Activated CD8-positive, alpha-beta T cell treated with anti-CD3 and anti-CD28 coated beads for 36 hours (primary cell): ENCODE measurements at places on chromosomes 4 and X. TPM values are rescaled to one million over a fixed set of nuclear protein-coding genes. Genes with fewer than 3 reads are reported as not detected.

DNA sequence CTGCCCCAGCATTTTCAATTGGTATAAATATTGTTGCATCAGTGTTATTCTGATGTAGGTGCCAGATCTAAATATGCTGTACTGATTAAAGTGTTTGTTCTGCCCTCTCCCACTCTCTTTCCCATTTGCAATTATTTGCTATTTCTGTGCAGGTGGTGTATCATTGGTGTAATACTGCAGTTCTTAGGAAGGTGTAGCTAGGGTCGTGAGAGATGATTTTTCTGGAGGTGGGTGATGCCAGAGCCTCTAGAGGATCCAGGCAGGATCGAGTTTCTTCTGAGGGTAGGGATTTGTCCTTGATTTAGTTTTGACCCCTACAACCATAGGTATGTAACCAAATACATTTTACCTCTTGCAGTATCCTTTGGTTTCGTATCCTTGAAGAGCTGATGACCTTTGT is 1.9 kb downstream of the SMAD1 start:
- H3K36me3 ChIP-seq, result no peaks in the 10 kb centered on the region
- H3K4me1 ChIP-seq, result peaks cover 11% of the 10 kb centered on the region
- H3K27ac ChIP-seq, result no peak overlapping the region
- no peak for DNase-seq
- no peak overlapping the region for H3K4me3 ChIP-seq

Gene SMIM31
- not detected for total RNA-seq

DNA sequence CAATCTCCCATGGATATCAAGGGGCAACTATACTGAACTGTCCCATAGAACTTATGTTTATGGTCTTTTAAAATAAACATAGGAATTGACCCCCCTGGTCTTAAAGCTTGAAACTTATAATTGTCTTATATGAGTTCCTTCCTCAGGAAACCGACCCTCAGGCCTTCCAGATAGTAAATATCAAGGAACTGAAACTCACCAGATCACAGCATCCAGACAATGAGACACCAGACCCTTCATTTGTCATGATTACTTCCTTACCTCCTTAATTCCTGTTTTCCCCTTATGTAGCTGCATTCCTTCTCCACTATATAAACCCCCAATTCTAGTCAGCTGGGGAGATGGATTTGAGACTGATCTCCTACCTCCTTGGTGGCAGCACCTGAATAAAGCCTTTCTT is 94.8 kb upstream of the GRPR start:
- H3K27ac ChIP-seq, result no peak overlapping the region
- H3K4me1 ChIP-seq, result peaks cover 10% of the 10 kb centered on the region

Gene DIAPH2
- total RNA-seq, result 8.5 TPM

GRCh38 chr4:36244257-36245082 is at the start of gene ARAP2:
ARAP2 (minus strand) TSS chr4:36244514; CDS start chr4:36229486, 15,028 bp downstream.
- H3K36me3 ChIP-seq, result peaks cover 17% of the 10 kb centered on the region
- peak within 1 kb of the TSS; percentile 94 for H3K27ac ChIP-seq
- peaks cover 37% of the 10 kb centered on the region for H3K4me1 ChIP-seq
- H3K27me3 ChIP-seq, result no peaks in the 10 kb centered on the region
- peak within 1 kb of the TSS; percentile 84 for H3K4me3 ChIP-seq

GRCh38 chr4:55424791-55425190 is 29.0 kb downstream of the TMEM165 start:
- no peak overlapping the region for H3K27ac ChIP-seq
- peaks cover 49% of the 10 kb centered on the region for H3K36me3 ChIP-seq
- H3K4me1 ChIP-seq, result no peaks in the 10 kb centered on the region

Gene CPLX1
- total RNA-seq, result not detected

DNA sequence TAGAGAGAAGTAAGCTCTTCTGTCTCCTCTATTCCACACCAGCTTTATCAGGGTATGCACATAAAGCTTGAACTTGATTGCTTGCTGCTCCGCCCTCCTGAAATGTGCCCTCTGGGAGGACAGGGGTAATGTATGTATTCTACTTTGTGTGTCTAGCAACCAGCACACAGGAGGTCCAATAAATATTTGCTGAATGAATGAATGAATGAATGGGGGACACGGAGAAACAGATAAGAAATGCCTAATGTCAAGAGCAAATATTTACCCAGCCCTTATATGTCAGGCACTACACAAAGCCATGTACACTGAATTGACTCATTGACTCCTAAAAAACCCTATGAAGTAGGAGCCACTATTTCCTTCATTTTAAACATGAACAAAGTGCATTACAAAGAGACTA is 2.3 kb upstream of the MSL3 start:
- peaks cover 4% of the 10 kb centered on the region for H3K36me3 ChIP-seq
- no peak overlapping the region for H3K4me3 ChIP-seq
- no peak overlapping the region for H3K27ac ChIP-seq
- H3K4me1 ChIP-seq, result peaks cover 10% of the 10 kb centered on the region
- no peaks in the 10 kb centered on the region for H3K27me3 ChIP-seq

GRCh38 chr4:116515959-116516358 is 569.4 kb downstream of the TRAM1L1 start:
- DNase-seq, result no peak
- H3K27ac ChIP-seq, result no peak overlapping the region
- H3K36me3 ChIP-seq, result no peaks in the 10 kb centered on the region
- no peak overlapping the region for H3K4me3 ChIP-seq
- no peaks in the 10 kb centered on the region for H3K4me1 ChIP-seq

GRCh38 chr4:10385994-10386394 is 71.2 kb downstream of the ZNF518B start:
- H3K27ac ChIP-seq, result no peak overlapping the region
- H3K36me3 ChIP-seq, result no peaks in the 10 kb centered on the region
- H3K4me3 ChIP-seq, result no peak overlapping the region
- H3K27me3 ChIP-seq, result no peaks in the 10 kb centered on the region
- no peak for DNase-seq

- H3K4me1 ChIP-seq, result peaks cover 5% of the 10 kb centered on the region
- H3K27me3 ChIP-seq, result no peaks in the 10 kb centered on the region
- no peak for DNase-seq
- H3K27ac ChIP-seq, result peak overlapping the region; percentile 46
These were observed 24.8 kb upstream of the MAP3K15 start for GRCh38 chrX:19540076-19540475.

DNA sequence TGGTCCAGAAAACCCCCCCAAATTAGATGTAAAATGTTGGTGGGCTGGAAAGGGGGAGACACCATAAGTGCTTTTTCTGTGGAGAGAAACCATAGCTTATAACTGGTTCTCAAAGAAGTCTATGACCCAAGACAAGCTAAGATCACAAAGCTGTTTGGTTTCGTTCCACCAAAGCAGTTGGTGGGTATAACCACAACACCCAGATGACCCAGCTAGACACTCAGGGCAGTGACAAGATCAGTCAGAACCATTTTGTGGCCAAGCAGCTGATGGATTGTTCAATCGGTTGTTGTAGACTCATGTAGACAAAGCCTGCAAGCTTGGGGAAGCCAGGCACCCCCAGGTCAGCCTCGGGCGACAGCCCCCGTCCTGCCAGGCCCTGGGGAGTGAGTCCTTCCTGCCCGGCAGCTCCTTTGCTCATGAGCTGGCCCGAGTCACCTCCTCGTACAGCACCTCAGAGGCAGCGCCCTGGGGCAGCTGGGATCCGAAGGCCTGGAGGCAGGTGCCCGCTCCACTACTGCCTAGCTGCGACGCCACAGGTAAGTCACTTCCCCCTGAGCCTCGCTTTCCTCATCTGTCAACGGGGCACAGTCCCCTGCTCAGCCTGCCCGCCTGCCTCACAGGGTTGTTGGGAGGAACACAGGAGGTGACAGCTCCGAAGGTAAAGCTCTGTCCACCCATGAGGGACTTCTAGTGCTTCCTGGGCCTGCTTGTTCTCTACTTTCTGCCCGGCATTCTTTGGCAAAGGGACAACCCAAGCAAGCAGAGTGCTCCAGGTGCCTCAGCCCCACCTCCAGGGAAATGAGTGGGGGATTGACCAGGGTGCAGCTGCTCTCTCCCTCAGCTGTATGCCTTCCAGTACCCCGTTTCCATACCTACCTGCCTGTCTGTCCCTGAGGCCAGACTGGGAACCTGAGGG is 65.2 kb upstream of the MTM1 start:
- H3K4me3 ChIP-seq, result no peak overlapping the region
- no peaks in the 10 kb centered on the region for H3K4me1 ChIP-seq
- no peak overlapping the region for H3K27ac ChIP-seq
- H3K36me3 ChIP-seq, result no peaks in the 10 kb centered on the region
- H3K27me3 ChIP-seq, result no peaks in the 10 kb centered on the region

DNA sequence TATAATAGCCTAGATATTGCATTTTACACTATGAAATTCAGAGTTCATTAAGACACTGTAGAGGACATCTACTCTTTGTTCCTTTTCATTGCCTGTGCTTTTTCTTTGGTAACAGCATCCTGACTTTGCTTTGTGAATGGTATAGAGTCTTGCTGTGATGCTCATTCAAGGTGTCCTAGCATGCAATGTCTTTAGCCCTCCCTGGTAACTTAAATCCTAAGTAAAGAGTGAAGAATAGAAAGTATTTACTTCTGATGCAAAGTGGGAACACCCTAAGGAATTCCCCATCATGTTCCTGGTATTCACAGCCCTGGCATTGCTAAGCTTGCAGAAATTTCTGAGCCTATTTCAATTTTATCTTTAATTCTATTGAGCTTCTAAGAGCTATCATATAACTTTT is 400.1 kb downstream of the FAT4 start:
- no peak overlapping the region for H3K27ac ChIP-seq
- no peaks in the 10 kb centered on the region for H3K27me3 ChIP-seq
- H3K4me1 ChIP-seq, result no peaks in the 10 kb centered on the region
- no peak for DNase-seq
- no peaks in the 10 kb centered on the region for H3K36me3 ChIP-seq

Gene NUDT6
- 4.4 TPM for total RNA-seq

DNA sequence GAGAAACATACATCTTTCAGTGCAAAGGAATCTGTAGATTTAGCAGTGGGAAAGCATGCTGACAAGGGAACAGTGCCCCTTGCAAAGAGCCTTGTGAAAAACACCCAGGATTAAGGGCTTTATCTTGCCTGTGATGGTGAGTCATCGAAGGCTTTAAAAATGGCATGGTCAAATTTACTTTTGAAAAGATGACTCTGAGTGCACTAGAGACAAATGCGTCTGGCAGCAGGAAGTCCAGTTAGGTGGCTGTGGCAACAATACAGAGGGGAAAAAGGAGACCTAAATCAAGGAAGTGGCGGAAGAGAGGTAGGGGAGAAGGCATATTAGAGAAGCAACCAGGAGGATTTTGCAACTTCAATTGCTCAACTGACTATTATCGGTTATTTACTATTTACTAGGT is 472.6 kb upstream of the CPEB2 start:
- H3K4me3 ChIP-seq, result no peak overlapping the region
- H3K36me3 ChIP-seq, result no peaks in the 10 kb centered on the region
- no peak overlapping the region for H3K27ac ChIP-seq
- H3K27me3 ChIP-seq, result no peaks in the 10 kb centered on the region
